ENCODE measurements at places on chromosomes 7 and 10.

- no peak for DNase-seq
Measured at GRCh38 chr7:87028636-87029035, 30.8 kb downstream of the ELAPOR2 start.

DNA sequence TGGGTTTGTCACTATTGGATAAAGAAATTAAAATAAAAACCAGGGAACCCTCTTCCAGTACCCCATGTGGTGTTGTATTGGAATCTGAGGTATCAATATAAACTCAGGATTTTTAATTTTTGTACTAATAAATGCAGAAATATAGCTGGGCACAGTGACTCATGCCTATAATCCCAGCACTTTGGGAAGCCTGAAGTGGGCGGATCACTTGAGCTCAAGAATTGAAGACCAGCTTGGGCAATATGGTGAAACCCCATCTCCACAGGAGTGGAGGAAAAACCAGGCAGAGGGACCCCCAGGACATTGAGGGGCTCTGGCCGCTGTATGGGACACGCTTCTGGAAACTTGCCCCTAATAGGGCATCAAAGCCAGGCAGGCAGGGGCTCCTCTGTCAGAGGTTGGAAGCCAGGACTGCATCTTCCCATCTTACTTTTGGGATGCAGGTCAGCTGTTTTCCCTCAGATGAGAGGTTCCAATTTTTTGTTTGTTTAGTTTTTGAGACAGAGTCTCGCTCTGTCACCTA is 11.1 kb downstream of the ADIRF start:
- DNase-seq: no peak

DNA sequence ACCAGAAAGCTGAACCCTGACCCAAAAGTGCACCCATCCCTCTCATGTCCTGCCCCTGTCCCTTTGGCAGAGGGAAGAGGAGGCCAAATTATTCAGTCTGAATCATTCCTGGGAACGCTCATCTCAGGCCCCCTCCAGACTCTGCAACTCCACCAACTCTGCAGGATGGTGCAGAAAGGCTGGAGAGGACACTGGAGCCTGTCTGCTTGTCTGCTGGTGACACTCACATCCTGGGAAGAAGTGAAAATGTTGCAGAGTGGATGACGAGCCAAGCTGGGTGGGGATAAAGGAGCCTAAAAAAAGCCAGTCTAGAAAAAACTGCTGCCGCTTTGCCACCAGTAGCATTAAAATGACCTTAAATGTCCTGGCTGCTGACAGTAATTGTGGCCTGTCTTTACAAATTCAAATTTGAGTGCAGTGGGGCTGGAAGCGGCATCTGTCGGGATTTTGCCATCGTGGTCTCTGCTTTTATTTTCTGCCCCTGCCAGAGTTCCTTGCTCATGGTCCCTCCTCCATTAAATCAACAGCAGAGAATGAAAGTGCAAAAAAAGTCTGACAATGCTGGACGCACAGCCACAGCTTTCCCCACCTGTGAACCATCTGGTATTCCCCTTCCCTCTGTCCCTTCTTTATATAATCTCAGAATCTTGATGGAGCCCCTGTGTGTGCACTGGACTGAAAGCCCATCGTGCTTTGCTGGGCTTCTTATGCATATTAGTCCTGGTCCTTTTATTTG is 63.9 kb downstream of the STK17A start:
- DNase-seq: no peak

- DNase-seq: no peak
Measured at GRCh38 chr7:46970476-46970875, 611.4 kb downstream of the TNS3 start.

DNA sequence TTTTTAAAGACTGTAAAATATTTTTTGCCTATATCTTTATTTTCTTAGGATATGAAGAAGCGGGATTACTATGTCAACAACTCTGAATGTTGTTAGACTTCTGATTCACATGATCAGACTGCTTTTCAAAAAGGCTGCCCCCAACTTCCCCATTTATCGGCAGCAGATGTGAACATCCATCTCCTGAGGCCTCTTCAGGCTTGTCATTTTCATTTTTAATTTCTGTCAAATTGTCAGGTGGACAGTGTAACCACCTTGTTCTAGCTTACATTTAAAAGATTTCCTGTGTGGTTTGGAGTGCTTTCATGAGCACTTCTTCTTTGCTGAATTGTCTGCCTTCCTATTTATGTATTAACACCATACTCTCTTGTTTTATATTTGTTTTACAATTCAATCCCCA is 78.8 kb upstream of the GSDME start:
- no peak for DNase-seq

Data from HEK293T (cell line).